ENCODE measurements at places on chromosomes 11 and 22.

DNA sequence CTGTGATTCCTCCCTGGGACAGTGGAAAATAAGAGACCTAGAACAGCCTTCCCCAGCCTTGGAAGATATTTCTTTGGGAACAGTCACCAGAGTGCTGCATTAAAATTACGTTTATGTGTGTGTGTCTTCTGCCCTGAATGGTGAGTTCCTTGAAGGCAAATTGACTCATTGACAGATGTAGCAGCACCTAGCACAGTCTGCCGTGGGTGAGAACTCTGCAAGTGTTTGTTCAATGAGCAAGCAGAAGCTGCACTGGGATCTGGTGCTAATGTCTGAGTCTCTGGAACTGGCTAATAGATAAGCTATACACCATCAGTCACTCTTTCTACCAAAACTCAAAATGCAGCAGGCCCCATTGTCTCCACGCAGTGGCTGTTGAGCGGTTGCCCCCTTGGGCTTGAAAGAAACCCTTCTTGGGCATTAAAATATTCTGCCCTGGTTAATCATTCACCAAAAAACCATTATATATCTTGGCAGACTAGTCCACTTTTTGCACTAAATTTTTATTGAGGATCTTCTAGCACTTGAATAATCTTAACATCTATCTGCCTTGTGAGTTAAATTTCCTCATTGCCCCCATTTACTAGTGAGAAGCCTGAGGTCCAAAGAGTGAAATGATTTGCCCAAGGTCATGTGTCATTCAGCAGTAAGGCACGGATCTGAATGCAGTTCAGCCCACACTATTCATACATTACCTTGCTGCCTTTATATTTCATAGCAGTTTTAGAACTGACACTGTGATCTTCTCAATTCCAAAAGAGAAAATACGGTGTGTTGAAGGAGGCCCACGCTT, 87.8 kb upstream of the GALNT18 start:
- no peak for DNase-seq

- DNase-seq: no peak
Measured at GRCh38 chr22:46650078-46650810, 30.1 kb downstream of the GRAMD4 start.

DNA sequence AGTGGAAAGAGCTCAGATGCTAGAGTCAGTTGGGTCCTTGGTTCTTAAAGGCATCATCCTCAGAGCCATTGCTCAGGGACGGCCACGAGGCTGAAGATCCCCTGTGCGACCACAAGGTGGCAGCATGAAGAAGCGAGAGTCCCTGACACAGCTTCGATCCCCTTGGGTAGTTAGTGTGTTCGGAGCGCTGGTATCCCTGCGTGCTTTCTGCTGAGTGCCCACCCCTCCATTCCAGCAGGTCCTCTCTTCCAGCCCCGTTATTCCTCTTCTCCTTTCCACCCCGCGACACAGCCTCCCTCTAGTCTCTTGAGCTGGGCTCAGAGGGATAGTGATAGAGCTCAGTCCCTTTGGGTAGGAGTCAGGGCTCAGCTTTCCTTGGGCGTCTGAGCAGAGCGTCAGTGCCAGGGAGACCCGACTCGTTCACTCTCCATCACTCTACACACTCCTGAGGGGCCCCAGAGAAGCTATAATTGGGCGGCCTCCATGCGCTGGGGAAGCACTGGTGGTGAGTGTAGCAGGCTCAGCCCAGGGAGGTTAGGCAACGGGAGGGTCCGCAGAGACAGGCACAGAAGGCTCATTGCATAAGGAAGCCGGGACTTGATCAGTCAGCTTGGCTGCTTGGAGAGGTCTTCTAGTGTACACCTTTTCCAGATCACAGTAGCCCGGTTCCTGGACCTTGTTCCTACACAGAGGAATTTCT, at the start of gene OR51D1:
Gene OR51D1, plus strand, starts transcription at position 516 of the 700 bp plus-strand sequence. CDS start 2,314 bp downstream, outside the sequence.
- peak; percentile 45 for DNase-seq

DNA sequence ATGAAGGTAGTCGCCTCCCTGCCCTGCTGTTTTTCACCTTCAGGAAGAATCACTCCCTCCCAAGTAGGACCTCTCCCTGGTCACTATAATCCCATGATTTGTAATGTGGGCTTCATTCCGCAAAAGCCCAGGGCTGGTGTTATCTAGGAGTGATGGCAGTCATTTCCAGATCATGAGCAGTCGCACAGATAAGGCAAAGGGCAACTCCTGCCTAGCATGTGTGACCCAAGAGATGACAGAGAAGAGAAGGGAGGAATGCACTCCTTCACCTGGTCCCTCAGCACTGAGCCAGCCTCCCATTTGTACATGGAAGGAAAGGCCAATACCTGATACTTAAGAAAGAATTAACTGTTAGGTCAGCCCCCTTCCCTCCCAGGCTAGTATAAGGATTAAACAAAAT, 102.9 kb downstream of the RPL27A start:
- DNase-seq: no peak

GRCh38 chr11:19819148-19819547, 106.5 kb downstream of the NAV2 start:
- DNase-seq: no peak
